ENCODE measurements at places on chromosomes 2 and 18.

- DNase-seq, result no peak
Measured at GRCh38 chr2:20444101-20444992, 2.5 kb upstream of the RHOB start.

DNA sequence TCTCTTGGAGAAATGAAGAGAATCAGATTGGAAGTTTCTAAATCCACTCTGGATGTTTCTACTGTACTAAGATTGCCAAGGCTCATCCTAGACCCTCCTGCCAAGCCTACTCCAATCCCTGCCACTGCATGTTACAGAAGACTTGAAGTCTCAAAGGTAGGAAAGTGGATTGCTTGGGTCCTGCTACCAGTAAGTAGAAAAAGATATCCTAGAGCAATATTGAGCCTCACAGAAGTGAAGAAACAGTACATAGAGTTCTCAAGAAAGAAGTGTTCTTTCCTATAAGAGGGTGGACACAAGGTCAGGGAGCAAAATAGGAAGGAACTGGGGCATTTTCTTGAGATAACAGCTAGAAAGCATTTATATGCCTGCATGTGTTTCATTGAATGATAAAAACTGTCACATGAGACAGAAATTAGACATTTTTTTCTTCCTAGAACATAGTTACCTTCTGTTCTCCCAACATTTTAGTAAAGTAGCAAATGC is 232.9 kb downstream of the RBM43 start:
- DNase-seq, result no peak

GRCh38 chr2:149928011-149928410 is 340.4 kb upstream of the MMADHC start:
- no peak for DNase-seq

- DNase-seq, result no peak
Measured at GRCh38 chr2:74379851-74380789, at the start of gene DCTN1. Gene DCTN1, minus strand, starts transcription at chr2:74380311. Its CDS starts 274 bp downstream, at chr2:74380037.

DNA sequence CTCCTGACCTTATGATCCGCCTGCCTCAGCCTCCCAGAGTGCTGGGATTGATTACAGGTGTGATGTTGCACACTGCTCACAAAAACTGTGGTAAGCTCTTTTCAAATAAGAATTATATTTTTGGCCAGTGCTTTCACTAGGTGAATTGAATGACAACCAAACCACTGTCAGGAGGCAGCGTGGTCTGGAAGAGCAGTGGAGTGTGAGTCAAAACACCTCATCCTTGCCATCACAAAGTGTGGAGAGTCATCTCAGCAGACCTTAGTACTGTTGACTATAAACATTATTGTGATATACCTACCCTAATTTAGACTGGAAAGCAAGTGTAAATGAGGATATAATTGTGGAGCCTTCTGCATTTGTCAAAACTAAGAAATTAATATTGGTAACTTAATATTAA is 61.3 kb downstream of the UBE2E3 start:
- no peak for DNase-seq

DNA sequence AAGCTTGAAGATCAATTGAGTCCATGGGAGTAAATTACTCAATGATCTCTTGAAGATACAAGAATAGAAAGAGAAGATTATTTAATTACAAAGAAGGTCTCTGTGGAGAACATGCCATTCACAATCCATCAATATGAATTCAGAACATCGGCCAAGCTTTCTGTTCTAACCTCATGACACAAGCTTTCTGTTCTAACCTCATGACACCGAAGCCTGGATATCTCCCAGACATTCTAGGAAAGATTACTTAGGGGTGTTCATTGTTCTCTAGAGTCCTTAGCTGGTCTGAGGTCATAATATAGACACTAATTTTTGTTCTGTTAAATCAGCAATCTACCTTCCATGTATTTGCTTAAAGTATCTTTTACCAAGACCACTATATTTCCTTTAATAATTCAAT is 95.5 kb downstream of the RDH14 start:
- DNase-seq, result no peak

- no peak for DNase-seq
Measured at GRCh38 chr2:28035163-28035690, 144.7 kb downstream of the BABAM2 start.

DNA sequence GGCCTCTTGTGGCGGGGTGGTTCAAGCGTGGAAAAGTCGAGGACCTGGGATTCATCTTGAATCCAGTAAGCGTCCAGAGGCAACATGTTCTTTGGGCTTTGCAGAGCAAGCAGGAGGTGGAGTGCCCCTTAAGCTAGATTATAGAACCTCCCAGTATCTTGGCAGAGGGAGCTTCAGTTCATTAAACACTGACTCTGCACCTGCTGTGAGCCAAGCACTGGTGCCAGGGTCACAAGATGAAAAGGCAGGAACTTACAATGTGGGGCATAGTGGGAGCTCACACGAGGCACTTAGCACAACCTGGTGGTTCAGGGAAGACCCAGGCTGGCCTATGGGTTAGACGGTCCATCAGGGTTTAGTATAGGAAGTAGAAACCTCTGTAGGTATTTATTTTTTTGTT is 7.4 kb upstream of the FZD5 start:
- DNase-seq, result no peak

- no peak for DNase-seq
Measured at GRCh38 chr18:75638776-75639471, 211.4 kb upstream of the SMIM21 start.

GRCh38 chr2:72515696-72516095 is 310.1 kb downstream of the EXOC6B start:
- DNase-seq, result no peak

GRCh38 chr2:20249170-20249569 is 24.2 kb upstream of the SDC1 start:
- no peak for DNase-seq

DNA sequence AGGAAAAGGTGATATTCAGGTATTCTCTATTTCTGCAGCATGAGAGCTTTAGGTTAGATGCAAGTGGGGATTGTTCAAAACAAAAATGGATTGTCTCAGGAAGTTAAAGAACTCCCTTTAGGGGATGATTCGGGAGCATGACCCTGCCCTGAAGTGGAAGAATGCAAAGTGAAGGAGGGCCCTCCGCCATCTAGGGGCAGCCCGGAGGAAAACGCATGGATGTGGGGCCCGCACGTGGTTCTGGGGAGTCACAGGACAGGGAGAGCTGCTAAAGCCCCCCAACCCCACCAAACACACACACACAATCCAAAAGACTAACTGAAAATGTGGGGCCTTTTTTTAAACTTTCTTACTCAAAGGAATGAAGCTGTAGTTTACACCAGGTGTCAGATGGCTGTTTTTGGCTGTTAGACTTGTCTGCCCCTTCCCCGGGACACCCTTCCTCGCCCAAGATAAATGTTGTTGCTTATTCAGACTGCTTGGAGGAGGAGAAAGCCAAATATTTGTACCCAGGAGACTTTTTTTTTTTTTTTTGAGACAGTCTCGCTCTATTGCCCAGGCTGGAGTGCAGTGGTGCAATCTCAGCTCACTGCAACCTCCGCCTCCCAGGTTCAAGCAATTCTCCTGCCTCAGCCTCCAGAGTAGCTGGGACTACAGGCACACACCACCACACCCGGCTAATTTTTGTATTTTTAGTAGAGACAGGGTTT is 78.8 kb downstream of the HNRNPLL start:
- no peak for DNase-seq

GRCh38 chr2:127121776-127122176 is 14.8 kb upstream of the BIN1 start:
- no peak for DNase-seq

DNA sequence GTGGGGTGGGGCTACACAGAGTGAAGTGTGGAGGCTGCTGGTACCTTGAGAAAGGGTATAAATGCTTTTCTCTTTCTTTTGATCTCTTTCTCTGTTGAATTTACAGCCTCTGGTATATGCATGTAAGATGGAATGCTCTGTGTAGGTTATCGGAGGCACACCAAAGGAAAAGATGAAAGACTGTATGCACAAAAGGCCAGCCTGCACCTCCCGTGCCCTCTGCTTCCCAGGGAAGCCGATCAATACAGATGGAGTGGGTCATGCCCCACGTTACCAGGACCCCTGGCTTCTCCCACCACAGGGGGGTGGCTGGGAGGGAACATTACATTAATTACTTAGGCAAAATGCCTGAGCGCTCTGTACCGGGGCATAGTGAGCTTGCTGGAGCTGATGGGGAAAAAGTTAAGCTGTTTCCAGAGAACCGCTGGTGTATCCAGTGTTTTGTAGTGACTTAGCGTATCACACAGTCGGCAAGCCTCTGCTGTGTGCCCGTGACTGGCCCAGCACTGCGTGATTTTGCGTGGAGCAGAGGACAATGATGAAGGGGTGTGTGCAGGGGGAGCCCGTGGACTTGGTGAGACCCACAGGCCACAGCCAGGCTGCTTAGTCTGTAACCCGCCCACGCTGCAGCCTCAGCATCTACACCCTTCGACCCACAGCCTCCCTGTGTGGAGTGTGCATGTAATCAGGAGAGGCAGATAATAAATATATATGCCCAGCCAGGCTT is 8.0 kb downstream of the ALLC start:
- DNase-seq, result no peak

DNA sequence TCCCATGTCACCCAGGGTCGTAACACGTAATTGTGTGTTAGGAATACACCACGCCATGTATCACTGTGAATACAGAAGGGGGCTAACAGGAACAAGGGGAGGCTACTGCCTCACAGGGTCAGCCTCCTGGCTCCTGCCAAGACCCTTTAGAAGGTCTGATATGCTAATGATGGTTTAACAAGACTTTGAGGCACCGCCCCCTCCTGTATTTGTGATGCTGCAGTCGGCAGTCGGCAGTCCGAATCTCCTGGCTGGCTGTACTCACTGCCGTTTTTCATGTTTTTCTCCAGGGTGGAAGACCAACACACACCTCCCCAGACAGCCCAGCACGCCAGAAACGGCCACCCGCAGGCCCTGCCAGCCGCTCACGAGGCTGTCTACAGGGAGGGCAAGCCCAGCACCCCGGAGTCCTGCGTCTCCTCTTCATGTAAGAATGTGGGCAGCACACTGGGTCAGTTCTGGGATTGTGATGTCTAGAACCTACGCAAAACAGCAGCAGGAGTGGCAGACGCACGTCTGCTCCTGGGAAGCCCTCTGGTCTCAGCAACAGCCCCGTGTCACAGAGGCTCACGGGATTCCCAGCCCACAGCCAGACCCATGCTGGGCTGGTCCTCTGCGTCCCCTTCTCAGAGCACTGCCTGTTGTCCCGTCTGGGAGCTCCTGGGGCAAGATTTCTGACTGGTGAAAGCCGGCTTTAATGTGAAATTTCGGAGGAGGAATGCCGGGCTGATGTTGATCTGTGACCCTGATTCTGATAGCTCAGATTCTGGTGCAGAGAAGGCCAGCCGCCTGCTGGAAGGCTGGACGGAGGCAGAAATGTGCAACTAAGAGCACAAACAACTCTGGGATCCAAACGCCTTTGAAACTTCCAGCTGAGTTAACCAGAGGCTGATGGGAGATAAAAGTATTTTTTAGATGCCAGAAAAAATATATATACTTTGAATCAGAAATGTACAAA is 39.7 kb upstream of the B3GNT7 start:
- DNase-seq, result no peak

GRCh38 chr2:227280895-227281294 is 44.2 kb upstream of the MFF start:
- DNase-seq, result no peak

DNA sequence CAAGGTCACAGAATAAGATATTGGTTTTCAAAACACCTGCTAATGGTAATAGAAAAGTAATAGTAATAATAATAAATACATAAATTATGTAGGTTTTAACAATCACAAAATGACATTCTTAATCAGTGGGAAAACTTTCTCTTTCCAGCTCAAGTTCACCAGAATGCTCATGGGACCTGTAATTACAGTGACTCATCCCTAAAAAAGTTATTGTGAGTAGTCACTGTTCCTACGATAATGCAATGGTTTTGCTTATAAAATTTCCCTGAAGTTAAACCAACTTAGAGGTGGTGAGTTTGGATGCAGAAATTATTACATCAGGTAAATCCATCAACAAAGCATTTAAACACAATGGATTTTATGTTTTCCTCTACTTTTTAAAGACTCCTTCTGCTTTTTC is 502.3 kb downstream of the PID1 start:
- DNase-seq, result no peak

- DNase-seq, result no peak
Measured at GRCh38 chr2:132441051-132441450, 24.4 kb downstream of the GPR39 start.

GRCh38 chr2:67548317-67549201 is 151.4 kb downstream of the ETAA1 start:
- DNase-seq, result no peak

- DNase-seq, result no peak
Measured at GRCh38 chr18:9849407-9850283, 36.1 kb upstream of the TXNDC2 start.

DNA sequence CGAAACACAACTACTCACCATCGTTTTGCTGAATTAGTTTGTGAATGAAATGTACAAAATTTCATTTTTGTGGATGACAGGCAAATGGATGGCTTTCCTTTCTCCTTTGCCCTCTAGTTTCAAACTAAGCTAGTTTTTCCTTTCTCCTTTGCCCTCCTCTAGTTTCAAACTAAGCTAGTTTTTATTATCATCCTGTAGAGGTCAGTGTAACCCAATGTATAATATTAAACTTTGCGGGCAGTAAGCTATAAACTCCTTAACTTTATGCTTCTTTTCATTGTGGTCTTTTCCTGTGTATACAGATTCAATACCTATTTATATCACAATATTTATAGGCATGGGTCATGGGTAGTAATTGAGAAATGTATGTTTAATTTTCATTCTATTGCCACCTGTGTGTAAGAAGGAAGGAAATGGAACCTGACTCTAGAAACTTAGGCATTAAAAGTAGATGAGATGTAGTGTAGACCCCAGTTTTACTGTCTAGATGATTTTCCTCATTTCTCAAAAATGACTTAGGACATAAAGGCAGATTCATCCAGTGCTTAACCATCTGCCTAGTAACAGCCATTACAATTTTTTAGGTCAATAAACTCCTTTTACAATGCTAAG is 58.1 kb downstream of the MAP3K19 start:
- DNase-seq, result no peak

DNA sequence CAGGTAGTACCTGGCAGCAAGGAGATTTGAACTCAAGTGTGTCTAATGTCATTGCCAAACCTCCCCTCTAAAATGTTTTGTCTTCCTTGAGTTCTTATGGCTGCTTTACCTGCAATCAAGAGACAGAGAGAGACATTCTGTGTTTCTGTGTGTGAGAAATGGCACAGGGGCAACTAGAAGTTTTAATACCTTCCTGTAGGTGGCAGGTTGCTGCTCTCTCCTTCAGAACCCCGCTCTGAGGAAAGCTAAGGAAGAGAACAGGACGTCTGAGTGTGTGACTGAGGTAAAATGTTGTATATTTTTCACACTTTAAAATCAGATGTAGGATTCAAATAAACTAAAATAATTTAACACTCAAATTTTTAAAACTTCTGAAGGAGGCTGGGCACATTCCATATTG is 19.2 kb downstream of the DTNA start:
- no peak for DNase-seq

DNA sequence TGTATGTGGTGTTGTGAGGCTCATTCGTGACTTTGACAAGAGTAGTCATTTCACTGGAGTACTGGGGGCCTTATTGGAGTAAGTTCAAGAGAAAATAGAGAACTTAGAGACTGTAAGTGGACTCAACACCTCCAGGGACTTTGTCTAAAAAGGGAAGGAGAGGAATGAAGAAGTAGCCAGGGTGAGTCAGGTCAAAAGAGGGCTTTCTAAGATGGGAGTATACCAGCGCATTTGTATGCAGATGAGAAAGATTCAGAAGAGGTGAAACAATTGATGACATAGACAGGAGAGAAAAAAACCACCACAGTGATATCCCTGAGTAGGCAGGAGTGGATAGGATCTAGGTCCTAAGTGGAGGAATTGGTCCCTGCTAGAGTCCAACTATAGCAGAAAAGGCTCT is 246.8 kb downstream of the IKZF2 start:
- DNase-seq, result no peak

Measured in cortex of kidney (tissue), 1 donor.